Amniotic epithelial cell (primary cell): ENCODE measurements at places on chromosomes 5 and 9.

GRCh38 chr5:155275222-155275621 is 261.7 kb downstream of the KIF4B start:
- no peak for DNase-seq

GRCh38 chr9:107286057-107286456 is 3.0 kb downstream of the RAD23B start:
- peak; percentile 66 for DNase-seq

GRCh38 chr9:134213508-134213850 is 49.1 kb upstream of the RNU6ATAC start:
- DNase-seq: no peak

DNA sequence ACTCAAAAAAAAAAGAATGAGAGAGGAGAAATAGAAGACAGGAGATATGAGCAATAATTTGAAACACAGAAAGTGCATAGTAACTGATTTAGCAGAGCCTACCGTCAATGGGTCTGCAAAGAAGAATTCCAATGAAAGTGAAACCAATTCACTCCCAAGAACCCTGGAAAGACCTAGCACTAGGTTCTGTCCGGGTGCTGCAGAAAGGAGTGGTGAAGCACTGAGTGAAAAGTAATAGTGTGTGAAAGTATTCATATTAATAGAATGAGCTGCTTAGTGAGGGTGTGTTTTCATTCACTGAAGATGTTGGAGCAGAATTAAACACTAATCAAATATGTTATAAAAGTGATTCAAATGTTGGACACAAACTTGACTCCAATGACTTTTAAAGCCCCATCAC is 51.3 kb upstream of the SLC30A5 start:
- no peak for DNase-seq

- DNase-seq: no peak
Measured at GRCh38 chr9:93124793-93125192, 9.3 kb downstream of the NINJ1 start.

GRCh38 chr9:99430301-99430700 is 208.2 kb downstream of the SEC61B start:
- peak; percentile 73 for DNase-seq

DNA sequence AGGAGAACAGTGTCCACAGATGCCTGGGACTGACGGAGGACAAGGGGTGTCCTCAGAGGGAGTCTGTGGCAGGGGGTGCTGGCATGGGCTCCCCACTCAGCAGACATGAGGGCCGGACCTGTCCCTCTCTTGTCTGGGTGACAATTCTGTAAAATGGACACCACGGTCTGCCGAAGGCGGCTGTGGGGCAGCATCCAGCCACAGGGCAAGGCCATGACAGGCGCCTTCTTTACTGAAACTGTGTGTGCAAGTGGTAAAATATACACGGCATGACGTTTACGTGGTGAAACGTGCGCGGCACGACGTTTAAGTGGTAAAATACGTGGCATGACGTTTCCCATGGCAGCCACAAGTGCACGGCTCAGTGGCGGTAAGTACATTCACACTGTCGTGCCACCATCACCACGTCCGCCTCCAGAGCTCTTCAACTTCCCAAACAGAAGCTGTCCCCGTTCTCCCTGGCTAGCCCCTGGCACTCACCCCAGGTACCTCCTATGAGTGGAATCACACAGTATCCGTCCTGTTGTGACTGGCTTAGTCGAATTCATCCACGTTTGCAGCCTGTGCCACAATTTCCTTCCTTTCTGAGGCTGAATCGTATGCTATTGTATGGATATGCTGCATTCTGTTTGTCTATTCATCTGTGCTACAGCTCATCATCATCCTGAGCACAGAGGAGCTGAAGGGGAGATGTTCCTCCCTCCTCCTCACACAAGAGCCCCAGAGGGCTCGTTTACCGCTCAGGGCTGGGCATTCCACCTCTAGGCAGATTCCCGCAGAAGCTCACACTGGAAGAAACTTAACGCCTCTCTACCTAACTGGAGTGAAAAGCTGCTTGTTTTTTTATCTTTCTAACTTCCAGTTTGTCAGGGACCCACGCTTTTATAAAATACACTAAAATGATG is 52.5 kb downstream of the COL23A1 start:
- DNase-seq: no peak

DNA sequence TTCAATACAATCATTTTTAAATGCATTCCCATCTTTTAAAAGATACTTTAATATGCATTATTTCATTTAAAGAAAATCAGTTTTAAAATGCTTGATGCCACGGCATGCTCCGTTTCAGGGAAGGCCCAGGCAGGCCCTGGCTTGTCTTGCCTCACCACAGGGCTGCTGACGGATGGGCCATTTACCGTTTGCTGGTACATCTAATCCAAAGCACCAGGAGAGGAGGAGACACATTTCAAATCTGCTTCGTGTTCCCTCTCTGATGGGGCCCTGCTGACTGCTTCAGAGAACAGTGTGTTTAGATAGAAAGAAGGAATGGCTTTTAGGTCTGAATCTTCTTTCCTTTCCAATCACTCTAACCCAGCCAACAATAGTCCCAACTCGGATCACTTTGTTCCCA is 185.2 kb downstream of the DCP2 start:
- DNase-seq: peak; percentile 76
